ENCODE measurements at places on chromosomes 5 and 9.

GRCh38 chr9:131019388-131020239, 10.6 kb downstream of the LAMC3 start:
- no peak for DNase-seq

- no peak for DNase-seq
These were observed 576.2 kb upstream of the CLINT1 start for GRCh38 chr5:158435161-158435616.

GRCh38 chr5:37005946-37006540, 129.5 kb downstream of the NIPBL start:
- DNase-seq = no peak

DNA sequence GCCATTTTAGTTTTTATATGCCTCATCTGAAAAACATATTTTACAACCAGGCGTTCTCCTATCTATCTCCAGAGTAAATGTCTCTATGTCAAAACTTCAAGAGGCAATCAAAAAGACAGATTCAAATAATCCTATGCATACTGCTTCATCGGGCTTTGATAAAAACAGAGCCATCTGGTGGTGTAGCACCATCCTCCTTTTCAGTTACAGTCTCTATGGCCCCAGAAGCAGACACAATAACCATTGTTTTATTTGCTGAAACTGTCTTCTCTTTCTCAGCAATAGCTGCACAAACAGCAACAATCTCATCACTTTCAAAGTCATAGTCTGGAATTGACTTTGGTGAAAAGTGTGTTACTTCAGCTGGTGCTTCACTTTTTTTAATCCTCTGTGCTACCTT, 36.3 kb downstream of the PTGER4 start:
- DNase-seq = no peak

- no peak for DNase-seq
These were observed 21.9 kb upstream of the MED10 start for GRCh38 chr5:6399980-6400910.

DNA sequence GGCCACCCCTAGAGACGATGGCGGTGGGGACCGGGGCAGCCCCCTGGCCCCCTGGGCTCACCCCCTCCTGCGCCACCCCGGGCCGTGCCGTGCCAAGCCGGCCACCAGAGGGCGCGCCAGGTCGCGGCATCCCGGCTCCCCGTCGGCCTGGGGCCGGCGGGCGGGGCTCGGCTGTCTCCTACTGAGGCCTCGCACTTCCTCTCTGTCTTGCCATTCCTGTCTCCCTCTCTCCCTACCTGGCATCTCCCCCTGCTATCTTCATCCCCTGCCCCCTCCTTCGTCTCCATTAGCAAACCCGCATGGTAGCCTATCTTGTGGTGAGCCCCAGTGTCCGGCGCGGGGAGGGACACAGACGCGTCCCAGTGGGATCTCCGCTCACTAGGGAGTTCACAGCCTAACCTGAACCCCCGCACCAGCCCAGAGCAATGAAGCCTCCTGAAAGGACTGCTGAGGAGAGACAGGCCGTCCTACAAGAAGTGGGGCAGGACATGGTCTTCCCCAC, 29.8 kb upstream of the FABP6 start:
- DNase-seq = no peak

DNA sequence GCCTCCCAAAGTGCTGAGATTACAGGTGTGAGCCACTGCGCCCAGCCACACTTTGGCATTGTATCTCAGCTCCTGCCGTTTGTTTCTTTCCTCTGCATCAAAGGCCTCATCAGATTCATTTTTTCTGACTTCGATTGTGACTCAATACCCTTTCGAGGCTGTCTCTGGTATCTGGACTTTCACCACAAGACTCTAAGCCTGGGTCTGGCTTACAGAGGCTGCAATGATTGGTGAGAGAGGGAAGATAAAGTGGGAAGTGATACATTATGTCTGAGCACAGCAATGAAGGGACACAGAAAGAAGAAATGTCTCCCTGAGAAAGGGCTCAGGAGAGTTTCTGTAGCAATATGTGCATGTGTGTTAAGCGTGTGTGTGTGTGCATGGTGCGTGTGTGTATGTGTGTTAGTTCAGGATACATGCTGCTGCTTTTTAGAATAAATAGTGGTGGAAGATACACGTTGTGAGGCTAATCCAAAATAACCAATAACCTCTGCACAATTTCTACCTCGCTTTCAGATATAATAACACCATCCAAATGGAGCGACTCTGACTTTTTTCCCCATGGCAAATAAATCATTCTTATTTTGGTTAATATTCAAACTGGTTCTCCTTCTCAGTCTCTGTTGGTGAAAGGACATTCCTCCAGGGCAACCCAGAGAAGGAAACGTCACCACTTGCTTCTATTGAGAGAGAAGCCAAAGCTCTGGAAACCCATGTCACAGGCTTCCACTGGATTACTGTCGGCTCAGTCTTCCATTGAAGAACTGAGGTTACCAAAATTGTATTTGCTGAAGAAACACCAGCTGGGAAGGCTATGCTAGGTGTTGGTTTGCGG, 8.1 kb upstream of the DAB2 start:
- DNase-seq = no peak

DNA sequence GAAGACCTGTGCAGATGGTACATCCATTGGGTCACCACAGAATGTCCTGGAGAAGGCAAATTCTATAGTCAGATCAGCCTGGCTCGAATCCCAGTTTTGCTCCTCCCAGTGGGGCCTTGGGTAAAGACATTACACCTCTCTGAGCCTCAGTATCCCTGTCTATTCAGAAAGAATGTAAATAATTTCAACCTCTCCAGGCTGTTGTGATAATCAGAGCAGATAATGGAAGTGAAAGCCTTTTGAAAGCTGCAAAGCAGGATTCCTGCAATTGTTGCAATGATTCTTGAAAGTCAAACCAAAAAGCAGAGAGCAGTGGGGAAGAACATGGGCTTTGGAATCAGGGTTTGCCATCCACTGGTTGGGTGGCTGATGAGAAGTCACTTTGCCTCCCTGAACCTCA, 63.2 kb downstream of the LHX2 start:
- DNase-seq = no peak

GRCh38 chr5:72494623-72495124, 12.5 kb downstream of the ZNF366 start:
- DNase-seq = no peak

DNA sequence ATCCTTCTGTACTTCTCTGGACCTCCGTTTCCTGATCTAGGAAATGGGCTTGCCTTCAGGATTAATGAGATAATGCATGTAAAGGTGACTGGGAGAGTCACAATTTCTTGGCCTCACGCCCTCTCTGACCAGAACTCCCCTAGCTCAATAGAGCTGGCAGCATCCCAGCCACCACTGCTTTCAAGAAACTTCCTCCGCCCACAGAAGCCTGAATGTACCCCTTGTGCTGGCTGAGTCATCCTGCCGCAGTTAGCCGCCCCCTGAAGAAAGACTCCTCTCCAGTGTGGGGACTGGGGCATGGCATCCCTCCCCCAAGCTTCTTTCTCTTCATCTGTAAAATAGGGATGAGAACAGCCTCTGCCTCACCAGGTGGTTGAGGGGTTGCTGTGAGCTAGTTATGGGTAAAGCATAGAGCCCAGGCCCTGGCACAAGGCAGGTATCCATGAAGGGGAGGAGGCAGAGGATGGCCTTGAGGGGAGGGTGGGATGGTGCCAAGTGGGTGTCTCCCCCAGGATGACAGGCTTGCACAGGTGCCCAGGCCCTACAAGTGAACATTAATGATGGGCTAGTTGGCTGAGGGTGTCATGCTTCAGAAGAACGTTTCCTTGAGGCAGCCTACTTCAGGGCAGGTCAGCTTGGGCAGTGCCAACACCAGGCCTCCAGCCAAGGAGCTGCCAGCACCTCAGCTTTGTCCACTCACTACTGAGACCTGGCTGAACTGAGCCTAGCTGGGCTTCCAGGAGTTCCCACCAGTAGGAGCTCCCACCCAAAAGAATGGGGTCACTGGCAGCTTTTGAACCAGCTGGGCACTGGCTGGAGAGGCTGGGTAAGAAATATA, 3.4 kb downstream of the PDLIM4 start:
- DNase-seq = peak; percentile 43

- peak; percentile 77 for DNase-seq
These were observed 148.5 kb downstream of the SGCD start for GRCh38 chr5:156475182-156476157.

DNA sequence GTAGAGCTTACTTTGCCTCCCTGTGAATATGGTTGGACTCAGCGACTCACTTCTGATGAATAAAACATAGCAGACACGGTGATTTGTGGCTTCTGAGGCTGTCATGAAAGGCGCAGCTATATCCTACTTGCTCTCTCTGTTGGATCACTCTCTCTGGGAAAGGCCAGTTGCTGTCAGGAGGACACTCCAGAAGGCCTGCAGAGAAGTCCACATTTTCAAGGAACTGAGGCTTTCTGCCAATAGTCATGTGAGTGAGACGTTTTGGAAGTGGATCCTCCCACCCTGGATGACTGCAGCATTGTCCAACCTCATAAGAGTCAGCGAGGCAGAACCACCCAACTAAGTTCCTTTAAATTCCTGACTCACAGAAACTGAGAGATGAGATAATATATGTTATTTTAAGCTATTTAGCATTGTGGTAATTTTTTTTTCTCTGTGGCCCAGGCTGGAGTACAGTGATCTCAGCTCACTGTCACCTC, 156.0 kb upstream of the MAST4 start:
- no peak for DNase-seq

DNA sequence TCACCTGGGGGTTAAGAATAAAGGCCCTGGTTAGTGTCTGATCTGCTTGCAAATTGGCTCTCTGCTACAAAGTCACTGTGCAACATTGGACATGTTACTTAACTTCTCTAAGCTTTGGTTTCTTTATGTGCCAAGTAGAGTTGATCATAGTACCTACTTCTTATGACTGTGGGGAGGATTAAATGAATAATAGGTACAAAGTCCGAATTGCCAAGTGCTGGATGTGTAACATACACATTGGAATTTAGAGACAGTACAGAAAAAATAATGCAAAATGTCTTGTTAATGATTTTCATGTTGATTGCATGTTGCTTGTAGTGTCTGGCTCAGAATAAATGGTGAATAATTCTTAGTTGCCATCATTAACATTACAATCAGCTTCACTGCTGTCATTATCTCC, 2.2 kb downstream of the DOCK8 start:
- DNase-seq = no peak

DNA sequence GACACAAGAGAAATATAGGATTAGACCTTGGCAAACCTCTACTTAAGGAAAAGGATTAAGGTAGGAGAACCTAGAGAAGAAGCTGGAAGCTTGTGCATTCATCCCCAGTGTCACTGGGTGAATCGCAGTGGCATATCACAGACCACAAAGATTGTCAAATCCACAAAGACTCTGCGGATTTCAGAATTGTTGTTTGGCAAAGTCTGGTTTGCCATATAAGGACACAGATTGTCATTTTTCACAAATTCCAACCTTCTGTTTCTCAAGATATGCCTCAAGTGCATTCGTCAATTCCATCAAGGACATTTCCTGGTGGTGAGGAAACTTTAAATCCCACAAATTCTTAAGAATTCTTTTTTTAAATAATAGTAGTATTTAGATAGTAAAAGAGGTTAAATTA, 395.1 kb upstream of the PAPPA start:
- no peak for DNase-seq

DNA sequence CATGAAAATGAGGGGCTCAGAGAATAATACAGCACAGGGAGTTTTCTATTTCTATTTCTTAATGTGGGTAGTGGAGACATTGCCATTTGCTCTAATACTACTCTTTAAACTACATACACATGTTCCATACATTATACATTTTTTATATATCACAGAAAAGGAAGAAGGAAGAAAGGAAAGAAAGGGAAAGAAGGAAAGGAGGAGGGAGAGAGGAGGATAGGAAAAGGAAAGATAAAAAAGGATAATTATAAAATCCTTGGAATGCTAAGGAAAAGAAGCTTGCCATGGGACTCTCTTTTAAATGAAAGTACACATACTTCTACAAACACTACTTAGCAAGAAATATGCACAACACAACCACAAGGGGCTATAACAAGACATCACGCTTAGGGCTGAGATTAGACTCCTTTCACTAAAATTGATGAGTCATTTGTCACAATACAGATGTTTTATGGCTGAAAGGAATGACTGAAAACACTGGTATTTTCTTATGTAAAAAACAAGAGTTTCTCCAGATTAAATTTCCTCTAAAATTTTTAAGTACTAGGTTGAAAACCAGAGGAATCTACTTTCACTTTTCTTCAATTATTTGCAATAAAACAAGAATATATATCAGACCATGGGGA, 219.8 kb downstream of the ARL15 start:
- DNase-seq = peak; percentile 80

GRCh38 chr9:13377171-13377925, 97.9 kb upstream of the MPDZ start:
- DNase-seq = no peak

DNA sequence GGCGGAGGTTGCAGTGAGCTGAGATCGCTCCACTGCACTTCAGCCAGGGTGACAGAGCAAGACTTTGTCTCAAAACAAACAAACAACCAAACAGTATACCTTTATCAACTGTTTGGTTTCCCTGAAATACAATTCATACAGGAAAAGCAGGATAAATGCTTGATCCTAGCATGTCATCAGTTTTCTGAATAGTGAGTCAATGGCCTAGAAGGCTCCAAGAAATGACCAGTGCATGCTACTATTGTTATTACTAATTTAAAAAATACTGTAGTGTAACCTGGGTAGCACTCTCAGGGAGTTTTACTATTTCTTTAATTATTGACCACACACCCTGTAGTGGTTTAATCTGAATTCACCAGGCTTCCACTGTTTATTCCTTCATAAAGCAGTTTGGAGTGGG, 101.0 kb upstream of the PTPN3 start:
- no peak for DNase-seq

DNA sequence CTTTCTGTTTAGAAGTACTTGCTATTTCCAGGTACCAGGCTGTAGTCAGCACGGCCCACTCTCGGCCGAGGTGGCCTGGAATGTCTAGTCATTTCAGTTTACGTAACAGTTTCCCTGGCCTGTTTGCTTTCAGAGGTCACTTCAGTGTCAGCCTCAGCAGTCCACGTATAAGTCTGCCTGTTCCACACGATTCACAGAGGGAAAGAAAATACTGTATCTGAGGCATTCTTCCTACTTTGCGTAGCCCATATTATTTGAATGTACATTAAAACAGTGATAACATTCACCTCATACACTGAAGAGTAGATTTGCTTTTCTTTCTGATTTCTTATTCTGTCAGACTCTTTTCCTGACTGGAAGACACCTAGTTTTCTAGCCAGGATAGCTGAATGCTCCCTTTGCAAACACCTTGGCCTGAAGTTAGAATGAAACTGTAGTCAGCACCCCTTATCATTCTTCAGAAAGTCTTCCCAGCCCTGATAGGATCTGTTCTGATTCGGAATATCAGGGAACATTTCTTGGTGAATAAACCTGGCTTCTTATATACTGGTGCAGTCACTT, 140.9 kb downstream of the AOPEP start:
- no peak for DNase-seq

DNA sequence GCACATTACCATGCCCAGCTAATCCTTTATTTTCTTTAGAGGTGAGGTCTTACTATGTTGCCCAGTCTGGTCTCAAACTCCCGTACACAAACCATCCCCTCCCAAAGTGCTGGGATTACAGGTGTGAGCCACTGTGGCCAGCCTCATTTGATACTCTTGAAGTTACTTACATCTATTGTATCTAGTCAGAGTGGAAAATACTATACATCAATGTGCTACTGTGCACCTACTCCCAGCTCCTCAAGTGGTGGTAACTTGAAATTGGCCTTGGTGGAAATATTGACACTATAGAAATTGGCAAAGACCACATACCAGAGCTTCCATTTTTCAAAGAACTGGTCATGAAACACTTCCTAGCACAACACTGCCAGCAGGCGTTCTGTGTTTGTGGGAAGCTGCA, 10.3 kb downstream of the GGTA1 start:
- no peak for DNase-seq

- no peak for DNase-seq
These were observed 732.9 kb downstream of the MTRR start for GRCh38 chr5:8601831-8602354.

All from AG09319 (cell line).